ENCODE measurements at places on chromosomes 5 and 9.

GRCh38 chr5:109998726-109999125 lies 309.0 kb downstream of the MAN2A1 start:
- no peak for DNase-seq

DNA sequence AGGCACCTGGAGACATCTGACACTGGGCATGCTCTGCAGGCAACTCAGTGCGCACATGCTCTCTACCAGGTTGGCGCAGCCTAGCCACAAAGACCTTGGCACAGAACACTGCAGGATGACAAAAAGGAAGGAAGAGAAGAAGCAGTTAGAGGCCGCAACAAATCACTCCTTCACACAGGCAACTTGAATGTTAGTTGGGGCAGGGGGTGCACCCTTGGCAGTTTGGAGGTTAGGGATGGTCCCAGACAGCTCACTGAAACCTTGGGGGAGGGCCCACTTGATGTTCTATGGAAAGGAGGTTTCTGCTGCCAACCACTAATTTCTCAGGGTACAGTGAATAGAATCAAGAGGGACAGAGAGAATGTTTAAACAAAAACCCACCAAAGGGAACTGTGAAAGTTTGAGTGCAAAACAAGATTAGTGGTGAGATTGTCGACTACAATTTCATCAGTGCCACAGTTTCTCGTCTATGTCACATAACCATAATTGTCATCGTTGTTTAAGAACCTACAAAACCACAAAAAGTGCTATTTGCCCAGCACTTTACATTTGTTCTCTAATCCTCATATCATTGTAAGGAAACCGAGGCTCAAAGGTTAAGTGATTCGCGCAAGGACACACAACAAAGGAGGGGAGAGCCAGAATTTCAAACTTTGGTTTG lies 48.7 kb downstream of the FBXW11 start:
- DNase-seq = no peak

DNA sequence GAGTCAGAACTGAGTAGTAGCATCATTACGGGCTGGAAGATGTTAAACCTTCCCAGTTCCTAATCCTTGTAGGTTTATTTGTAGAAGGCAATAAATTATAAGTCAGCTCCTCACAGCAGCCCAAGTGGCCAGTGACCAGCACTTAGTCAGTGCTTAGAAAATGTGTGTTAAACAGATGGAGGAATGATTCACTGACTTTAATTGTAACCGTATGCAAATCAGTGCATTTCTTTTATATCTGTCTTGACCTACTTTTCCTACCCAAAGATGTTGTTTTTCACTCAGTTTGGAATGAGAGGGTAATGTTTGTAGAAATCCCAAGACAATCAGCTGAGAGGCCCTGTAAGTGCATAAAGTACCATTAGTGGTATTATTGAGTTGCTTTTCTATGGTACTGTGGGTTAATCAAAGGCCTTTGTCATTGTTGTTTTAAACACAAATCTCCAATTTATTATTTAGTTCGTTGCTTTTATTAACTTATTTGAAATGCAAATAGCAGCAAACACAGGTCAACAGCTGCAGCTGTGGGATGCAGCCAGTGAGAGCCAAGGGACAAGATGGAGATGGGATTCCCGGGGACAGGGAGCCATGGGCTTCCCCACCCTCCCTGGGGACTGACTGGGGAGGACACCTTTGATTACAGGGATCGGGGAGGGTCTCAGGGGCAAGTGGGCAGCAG lies 49.8 kb downstream of the MAP1B start:
- DNase-seq = no peak

GRCh38 chr5:90553711-90554110 lies 4.9 kb upstream of the ADGRV1 start:
- DNase-seq = no peak

DNA sequence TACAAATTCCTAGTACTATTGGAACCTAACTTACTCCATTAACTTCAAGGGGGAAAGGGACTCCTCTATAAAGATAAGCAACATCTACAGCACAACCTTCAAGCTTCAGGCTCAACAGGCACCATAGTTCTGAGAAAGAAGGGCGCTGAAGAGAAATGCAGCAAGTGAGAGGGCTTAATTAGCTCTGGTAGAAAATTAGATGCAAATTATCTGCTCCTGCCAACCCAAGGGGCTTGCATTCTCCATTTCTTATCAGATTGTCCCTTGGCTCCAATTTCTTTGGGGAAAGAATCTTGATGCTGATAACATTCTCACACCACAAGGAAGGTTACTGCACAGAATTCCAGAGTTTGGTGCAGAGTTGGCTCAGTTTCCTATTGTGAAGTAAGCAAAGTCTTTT lies 214.6 kb downstream of the GABRG2 start:
- DNase-seq = no peak

DNA sequence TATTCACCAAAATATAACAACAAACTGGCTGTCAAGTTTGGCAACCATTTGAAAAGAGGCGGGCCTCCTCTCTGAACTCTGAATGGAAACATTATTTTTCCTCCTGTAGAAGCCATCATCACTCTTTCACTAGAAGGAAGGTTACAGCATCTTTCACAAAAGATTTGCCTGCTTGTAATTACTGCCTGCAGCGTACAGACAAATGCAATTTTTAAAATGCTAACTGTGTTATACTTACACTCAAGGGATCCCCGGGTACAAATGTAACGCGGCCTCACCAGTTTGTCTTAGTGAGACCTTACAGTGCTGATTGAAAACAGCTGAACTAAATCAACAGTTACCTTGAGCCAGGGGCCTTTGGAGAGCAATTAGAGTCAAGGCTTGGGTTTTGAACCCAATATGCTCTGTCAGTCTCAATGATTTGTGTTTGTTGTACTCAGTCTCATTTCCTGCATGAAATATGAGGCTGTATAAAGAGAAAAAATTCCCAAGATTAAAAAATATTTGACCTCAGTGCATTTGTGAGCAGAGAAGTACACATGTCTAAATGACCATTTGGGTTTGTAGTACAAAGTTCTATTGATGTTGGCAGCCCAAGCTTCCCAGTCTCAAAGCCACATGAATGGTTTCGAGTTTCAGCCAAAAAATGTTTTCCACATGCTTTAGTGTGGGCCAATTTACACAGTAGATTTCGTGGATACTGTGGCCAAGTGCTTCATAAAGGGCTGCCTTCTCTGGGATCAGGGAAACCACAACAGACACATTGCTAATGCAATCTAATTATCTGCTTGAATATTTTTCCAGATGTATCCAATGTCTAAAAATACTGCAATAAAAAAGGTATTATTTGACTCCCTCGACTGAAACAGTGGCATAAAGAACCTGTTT lies 500.0 kb downstream of the SPATA31D1 start:
- DNase-seq = no peak

DNA sequence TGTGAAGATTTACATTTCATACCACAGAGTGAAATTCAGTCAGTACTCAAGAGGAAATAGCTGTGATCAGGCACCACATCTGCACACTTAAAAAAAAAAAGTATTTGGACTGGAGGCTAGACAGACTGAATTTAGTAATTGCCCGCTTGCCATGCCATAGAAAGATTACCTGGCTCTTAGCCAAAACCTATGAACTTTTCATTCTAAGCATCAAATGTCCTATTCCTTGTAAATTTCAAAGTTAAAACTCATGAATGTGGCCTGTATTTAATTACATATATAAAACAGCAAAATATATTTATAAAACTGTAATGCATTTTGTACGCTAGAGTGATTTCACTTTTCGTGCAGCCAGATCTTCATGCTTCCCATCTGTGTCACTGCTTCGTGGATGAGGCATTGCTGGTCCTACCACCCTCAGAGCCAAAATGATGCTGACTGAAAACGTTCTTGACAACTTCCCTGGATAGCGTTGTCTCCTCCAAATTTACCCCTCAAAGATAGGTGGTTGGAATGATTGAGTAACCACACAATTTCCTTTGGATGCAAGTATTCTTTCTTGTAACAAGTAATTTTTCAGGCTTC lies 447.9 kb upstream of the SGCD start:
- no peak for DNase-seq

GRCh38 chr5:176538230-176538988 lies 1.2 kb upstream of the RNF44 start:
- DNase-seq = no peak

DNA sequence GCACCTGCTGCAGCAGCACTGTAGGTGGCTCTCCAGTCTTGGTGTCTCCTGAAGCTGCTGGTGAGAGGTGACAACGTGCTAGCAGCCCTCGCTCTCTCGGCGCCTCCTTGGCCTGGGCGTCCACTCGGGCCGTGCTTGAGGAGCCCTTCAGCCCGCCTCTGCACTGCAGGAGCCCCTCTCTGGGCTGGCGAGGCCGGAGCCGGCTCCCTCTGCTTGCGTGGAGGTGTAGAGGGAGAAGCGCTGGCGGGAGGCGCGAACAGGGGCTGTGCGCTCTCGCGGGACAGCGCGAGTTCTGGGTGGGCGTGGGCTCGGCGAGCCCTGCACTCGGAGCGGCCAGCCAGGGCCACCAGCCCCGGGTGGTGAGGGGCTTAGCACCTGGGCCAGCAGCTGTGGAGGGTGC lies 62.2 kb upstream of the CNOT6 start:
- DNase-seq = no peak

Measured in stimulated activated CD4-positive, alpha-beta T cell treated with anti-CD3 and anti-CD28 coated beads, Interleukin-2, amount 100 ng/mL, for 4 hours (primary cell).